ENCODE measurements at places on chromosomes 5 and 9.

DNA sequence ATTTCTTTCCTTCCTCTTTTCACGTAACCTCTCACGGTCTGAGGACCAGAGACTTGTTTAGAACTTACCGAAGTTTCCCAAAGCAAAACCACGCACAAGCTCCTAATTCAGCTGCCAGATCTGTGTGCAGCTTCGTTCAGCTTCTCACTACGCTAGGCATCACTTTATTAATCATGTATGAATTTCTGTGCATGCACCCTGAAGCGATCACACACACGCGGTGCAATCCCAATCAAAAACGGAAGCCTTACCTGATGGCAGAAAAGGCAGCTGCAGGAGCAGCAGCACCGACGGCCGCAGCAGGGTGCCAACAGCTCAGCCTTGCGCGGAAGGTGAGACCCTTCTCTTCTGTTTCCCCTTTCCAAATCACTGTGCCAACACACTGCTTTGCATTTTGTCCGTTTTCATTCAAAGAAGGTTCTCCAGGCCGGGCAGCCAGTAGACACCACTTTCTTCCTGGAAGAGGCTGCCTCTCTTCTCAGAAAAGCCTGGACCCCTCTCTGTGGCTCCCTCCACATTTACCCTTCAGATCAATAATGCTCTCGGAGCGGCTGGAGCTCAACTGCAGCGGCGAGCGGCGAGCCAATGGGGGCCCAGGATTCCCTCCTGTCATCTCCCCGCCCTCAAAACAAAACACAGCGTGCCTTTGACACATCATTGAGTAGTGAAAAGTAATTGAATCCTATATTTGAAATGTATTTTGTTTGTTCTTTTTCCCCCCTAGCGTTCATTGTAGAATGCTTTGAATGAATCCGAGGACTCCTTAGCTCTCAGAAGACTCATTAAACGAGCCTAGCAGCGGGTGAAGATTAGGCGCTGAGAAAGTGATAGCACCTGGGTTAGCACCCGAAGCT is at the start of gene CDH12:
CDH12 (minus strand) TSS at position 538 of the 854 bp plus-strand sequence.
- DNase-seq, result no peak

DNA sequence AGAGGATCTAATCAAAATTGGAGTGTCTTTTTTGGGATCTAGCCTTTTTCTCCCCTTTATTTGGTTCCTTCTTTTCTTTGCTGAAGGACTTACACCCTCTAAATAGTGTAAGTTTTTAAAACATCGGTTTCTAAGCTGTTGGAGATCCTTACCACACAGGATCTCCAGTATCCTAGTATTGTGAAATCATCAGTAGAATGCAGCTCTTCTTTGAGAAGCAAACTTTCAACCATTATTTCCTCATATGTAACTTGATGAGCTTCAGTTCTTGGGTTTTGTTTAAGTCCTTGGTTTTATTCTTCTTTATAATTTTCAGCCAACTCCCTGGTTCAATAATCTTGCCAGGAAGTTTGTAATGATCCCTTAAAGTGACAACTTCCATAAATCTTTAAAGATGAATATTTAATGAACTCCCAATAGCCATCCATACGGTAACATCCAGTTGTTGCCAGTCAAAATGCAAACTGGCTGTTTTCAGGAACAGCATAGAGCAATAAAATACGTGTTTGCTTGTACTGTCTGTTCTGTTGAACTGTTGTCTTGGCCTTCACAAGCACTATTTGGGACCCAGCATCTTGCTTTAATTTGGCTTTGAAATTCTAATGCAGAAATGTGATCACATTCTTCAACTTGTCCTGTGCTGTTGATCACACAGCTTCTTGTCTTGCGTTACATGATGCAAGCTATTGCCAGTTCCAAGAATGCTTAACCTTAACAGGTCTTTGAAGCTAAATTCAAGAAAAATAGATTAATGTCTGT is 34.8 kb upstream of the TTC23L start:
- DNase-seq, result no peak

DNA sequence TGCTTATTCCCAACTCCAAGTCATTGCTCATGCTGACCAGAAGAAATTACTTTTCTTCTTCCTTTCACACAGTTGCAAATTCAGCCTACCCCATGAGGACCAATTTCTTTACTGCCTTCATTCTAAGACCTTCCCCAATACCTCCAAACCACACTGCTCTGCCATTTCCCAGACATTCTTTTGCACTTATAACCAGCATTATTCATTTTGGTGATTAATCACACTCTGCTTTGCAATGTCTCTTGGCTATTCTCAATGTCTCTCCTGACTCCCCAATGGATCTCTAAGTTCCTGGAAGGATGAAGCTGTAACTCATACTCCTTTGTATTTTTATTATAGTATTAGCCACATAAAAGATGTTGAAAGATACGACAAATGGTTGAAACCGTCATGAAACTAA is 105.7 kb upstream of the RANBP3L start:
- DNase-seq, result no peak

DNA sequence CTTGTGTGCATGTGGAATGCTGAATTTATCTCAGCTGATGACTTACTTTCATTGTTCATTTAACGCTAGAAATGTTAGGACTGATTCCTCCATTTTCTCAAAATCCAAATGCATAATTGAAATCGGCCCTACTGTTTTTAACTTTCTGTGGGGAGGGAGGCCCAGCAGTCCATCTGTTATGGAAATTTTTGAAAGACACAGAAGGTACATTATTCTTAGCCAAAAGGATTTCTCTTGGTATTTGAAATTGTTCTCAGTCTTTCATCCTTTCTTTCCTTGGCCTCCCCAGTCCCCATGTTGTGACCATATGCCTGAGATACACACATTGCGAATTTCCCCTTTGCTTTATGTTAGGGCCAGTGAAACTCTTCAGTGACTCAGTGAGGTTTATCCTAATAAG is 549.9 kb downstream of the IRX1 start:
- DNase-seq, result no peak

- DNase-seq, result no peak
Observed at GRCh38 chr9:134026581-134026980, 1.3 kb downstream of the BRD3OS start.

DNA sequence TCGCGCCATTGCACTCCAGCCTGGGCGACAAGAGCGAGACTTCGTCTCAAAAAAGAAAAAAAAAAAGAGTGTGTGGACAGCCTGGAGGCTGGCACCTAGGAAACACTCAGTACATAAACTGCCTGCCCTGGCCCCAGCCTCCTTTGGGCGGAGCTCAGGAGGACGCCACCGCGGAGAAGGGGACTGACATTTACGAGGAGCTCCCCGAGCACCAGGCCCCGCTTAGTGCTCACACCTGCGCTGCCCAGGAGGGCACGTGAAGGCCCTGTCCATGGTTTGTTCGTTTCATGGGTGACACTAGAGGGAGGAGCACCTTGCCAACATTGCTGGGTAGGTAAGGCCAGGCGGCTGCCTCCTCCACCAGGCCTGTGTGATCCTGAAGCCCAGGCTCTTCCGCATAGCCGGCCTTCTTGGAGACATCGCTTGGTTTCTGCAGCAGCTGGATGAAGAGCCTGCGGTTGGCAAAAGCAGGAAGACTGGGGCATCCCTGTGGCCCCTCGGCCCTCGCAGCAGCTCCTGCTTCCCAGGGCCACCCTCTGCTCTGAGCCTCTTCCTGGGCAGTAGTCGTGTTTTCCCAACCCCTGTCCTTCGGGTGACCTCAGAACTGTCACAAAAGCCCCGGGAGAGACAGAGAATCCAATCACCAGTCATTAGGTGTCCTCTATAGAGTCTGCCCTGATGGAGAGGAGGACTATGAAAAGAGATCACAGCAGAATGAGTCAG is 26.2 kb upstream of the LAMC3 start:
- DNase-seq, result no peak

DNA sequence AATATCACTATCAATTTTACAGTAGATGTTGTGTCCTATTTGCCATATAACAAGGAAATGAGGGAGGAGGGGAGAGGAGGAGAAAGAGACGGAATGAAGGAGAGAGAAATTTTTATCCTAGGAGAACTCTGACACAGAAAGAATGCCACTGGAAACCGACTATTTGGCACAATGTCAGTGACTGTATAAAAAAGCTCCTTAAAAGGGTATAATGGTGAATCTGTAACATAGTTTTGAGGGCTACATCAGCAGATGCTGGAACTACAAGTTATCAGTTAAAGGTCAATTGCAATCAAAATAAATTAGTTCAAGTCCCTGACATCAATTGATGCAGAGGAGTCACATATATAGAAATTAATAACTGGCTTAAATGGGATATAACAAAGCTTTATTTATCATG is 5.7 kb downstream of the EDIL3 start:
- DNase-seq, result no peak

DNA sequence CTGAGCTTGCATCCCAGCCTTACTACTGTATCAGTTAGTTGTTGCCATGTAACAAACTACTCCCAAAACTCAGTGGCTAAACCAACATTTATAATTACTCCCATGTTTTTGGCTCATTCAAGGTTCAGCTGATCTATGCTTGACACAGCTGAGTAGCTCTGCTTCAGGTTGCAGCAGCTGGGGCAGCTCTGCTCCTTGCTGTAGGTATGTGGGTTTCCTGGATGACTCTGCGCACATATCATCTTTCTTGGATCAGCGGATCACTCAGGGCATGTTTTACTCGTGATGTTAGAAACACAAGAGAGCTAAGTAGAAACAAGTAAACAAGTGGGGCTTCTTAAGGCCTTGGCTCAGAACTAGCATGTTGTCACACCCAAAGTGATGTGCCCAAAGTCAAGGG is 15.1 kb downstream of the TEK start:
- DNase-seq, result no peak

- DNase-seq, result no peak
Observed at GRCh38 chr5:149267241-149267973, 4.3 kb upstream of the AFAP1L1 start.

DNA sequence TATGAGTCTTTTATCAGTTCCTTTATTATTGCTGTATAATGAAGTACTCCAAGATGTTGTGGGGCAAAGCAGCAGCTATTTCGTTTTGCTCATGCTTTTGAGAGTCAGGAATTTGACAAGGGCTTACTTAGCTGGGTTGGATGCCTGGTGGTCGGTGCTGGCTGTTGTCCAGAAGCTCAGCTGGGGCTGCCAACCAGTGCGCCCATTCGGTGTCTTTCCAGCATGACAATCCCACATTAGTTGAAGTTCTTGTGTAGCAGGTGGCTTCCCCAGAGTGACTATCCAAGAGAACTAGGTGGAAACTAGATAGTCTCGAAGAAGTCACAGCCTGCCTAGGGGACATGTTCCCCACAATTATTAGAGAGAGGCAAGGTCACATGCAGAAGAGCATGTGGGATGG is 3.4 kb upstream of the FLT4 start:
- no peak for DNase-seq

DNA sequence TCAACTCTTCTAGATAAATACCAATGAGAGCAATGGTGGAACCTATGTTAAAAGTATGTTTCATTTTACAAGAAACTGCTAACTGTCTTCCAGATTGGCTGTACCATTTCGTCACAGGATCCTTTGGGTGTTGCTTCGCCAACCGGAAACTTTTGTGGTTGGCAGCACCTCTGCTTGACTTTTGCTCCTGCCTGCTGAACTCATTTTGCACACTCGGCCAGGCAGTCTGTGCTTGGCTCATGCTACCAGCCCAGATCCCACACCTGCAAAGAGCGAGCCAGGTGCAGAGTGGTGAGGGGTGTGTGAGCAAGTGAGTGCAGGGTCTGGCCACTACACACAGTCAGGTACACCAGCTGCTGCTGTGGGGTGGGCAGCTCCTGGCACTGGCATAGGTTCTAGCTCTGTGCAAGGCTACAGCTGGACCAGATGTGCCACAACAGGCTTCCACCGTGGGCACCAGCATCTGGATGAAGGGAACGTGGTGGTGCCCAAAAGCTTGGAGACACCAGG is 422.3 kb downstream of the PRR16 start:
- no peak for DNase-seq

- DNase-seq, result no peak
Observed at GRCh38 chr5:147855774-147856069, 22.8 kb upstream of the SCGB3A2 start.

DNA sequence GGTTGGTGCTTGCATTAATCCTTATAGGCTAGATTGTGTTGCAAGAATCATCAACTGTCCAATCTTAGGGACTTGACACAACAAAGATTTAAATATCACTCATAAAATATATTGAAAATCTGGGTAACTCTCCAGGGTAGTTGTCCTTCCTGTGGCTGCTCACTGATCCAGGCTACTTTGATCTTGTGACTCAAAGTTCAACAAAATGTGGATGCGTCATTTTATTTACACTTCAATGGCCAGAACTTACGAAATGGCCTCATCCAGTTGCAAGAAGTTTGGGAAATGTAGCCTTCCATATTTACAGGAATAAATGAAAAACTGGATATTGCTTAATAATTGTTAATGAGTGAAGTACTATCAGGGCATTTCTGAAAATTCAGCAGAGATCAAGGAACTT is 235.5 kb upstream of the ACTBL2 start:
- DNase-seq, result no peak

- DNase-seq, result no peak
Observed at GRCh38 chr9:21324047-21324446, 11.2 kb downstream of the KLHL9 start.

GRCh38 chr9:14320271-14321181 is 6.6 kb upstream of the NFIB start:
- peak; percentile 88 for DNase-seq

- DNase-seq, result no peak
Observed at GRCh38 chr9:120683150-120683549, 31.1 kb downstream of the MEGF9 start.

GRCh38 chr5:62727861-62728260 is 149.2 kb downstream of the LRRC70 start:
- DNase-seq, result no peak

DNA sequence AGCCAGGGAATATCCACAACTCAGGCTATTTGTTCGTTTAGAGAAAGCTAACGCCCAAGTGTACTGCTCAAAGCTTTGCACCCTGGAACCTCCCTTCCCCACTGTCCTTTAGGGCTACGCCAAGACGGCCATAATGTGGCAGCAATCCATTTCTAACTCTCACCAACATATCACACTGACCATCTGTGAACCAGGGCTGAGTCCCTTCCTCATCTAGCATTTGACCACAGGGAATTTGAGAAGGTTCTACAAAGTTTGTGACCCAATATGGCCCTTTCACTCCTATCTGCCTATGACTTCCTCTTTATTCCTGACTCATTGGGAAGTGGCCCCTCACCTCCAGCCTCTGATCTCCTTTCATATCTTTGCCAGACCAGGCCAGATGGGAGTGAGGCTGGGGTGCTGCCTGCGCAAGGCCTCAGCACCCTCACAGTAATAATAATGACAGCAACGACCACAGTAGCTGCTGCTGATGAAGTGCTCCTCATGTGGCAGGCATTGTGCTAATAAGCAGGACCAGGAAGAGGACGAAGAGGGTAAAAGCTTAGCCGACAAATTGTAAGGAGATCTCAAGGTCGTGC is 9.3 kb upstream of the ARAP3 start:
- no peak for DNase-seq

DNA sequence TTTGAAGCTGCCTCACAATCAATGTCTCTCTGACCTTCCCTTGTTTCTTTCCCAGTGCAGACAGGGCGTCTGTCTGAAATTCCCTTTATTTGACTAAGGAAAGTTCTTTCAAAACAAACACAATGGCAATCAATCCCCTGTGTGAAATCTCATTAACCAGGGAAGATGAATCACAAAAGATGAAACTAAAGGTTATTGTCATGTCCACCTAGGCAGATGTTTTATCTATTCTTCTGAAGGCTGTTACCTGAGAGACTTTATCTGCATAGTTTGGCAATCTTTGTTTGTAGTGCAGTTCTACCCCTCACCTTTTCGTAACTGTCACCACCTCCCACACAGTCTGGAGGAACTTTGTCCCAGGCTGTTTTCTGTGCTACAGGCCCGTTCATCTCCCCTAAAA is 217.5 kb upstream of the RIOK2 start:
- DNase-seq, result no peak

- no peak for DNase-seq
Observed at GRCh38 chr9:75109210-75109839, 21.0 kb downstream of the OSTF1 start.

GRCh38 chr5:4228708-4229107 is 633.1 kb downstream of the IRX1 start:
- no peak for DNase-seq

Measured in non-pigmented ciliary epithelial cell (primary cell).